Keratinocyte (primary cell): ENCODE measurements at places on chromosomes 5 and 9.

DNA sequence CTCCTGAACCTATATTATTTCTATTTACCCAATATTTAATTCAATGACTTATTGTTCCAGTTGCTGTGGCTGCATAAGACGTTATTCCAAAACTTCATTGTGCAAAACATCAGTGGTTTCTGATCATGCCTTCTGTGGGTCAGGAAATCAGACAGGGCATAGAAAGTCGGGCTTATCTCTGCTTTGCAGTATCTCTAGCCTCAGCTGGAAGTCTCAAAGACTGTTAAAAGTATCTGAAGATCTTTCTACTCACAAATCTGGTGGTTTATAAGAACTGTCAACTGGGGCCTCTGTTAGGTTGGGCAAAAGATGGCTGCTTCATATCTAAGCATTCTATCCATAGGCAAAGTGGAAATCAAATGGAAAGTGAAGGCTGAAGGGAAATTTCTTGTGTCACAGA is 687.7 kb upstream of the ARRDC3 start:
- no peak for DNase-seq

DNA sequence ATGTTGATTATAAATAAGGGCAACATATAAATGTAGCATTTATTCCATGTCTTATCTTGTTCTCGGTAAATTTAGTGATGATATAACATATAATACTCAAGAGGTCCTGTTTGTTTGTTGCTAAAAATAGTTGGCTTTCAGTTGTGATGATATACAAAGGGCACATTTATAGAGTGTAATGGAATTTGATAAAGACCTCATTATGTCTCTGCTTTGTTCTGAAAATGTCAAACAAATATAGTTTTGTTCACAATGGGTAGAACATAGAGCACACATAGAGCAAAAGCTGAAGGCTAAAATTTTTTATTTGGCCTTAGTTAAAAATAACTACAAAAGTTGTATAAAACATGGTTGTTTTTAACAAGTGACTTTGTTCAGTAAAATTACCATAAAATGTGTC is 477.1 kb upstream of the SMC2 start:
- no peak for DNase-seq

DNA sequence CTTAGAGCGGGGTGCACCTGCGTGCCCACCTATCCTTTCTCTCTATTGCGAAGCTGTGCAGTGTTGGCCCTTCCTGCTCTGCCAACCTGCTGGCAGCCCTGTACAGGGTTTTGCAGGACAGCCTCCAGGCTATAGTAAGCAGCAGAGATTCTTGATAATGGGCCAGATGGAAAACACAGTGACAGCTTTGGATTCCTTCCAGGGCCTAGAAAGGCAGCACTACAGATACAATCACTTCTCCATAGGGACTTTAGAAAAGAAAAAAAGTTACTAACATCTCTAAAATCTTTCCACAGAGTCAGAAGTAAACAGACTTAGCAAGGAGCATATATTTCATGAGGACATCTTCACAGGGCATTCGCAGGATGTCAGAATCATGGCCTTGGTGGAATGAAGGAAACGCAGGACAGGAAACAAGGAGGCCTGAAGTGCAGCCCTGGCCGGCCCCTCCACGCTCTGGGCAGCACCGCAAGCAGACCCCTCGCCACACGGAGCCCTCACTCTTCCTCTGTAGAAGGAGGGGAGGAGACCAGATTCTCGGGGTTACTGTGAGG is 172.1 kb upstream of the GAS1 start:
- no peak for DNase-seq

DNA sequence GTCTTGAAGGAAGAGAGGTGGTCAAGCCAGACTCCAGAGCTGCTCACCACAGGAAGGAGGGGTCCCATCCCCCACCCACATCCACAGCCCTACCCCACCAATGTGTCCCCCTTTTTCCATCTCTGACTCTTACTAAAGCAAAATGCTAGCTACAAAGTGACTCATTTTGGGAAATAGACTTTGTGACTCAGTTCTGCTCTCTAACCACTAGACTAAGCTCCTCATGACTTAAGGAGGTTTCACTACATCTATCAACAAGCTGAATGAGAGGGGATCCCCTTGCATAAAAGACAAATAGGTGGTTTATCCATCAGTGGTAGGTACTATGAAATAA is 35.1 kb upstream of the ADRB2 start:
- peak; percentile 77 for DNase-seq

DNA sequence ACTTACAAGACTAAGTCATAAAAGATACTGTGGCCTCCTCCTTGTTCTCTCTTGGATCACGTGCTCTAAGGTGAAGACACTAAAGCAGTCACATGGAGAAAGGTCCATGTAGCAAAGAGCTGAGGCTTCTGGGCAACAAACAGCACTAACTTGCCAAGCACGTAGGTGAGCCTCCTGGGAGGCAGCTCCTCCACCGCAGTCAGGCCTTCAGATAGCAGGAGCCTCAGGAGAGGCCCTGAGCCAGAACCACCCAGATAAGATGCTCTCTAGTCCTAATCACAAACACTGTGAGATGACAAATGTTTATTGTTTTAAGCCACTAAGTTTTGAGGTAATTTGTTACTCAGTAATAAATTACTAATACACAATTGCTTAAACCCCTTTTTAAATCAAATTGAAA is 38.0 kb downstream of the WDR41 start:
- no peak for DNase-seq

DNA sequence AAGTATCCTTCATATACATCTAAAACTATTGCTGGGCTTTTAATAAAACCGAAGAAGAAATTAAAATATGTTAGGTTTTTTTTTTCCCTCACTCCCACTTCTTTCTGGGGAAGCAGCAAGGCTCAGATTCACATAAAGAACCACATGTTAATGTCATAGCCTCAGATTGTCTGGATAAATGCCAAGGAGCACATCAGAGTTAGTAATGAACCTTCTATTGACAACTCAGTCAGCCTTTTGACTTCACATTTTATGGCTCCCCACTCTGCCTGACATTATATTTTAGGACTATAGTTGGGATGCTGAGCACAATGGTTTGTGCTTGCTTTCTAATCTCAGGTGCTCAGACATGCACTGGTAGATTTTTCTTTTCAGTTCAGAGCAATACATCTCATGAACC is 21.8 kb downstream of the DMAC1 start:
- no peak for DNase-seq

- no peak for DNase-seq
Observed at GRCh38 chr5:141883184-141883891, 5.1 kb upstream of the PCDH1 start.

GRCh38 chr5:179530069-179530998 is 20.0 kb upstream of the RUFY1 start:
- no peak for DNase-seq

GRCh38 chr5:142317753-142318152 is 7.1 kb downstream of the SPRY4 start:
- DNase-seq = no peak

GRCh38 chr9:76153902-76154629 is 240.2 kb downstream of the RFK start:
- no peak for DNase-seq

DNA sequence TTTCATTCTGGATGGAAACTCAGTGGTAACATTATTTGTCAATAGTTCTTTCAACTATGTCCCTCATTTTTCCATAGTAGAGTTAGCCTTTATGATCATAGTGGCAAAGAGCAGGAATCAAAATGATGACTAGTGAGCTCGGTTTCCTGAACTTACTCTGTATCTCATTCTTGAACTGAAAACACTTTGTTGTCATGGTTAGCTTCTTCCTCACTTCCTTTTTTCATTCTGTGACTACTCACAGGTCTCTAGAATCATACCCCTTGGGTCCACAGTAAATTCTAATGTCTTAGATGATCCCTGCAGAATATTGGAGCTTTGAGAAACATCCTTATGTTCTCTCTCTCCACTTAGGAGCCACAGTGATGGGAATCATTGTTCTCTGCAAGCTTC is 29.4 kb upstream of the RECK start:
- DNase-seq = no peak

DNA sequence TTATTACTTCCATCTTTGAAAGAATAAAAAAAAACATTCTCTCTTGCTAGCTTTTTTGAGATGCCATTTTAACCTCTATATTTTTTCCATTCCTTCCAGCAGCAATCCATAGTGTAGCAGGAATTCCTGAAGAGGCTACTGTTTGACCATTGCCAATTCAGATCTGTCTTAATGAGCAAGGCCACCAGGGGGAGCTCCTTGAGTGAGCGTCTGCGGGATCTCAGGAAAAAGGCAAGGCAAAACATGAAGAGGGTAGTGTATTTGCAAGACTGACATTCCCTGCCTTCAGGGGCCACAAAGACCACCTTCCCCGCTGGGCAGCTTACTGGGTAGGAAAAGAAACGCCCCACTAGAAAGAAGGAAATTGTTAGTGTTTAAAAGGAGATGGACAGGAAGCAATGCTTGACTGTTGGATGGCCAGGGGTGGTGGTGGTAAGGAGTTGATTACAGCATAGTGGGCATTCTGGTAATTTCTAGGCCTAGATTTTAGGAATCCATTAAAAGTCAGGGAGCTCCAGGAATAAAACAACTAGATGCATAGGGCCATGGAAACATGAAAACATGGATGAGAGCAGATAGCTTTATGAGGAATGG is 206.6 kb upstream of the HAPLN1 start:
- no peak for DNase-seq

GRCh38 chr9:127927201-127927987 is 3.2 kb downstream of the PIP5KL1 start:
- peak; percentile 52 for DNase-seq

DNA sequence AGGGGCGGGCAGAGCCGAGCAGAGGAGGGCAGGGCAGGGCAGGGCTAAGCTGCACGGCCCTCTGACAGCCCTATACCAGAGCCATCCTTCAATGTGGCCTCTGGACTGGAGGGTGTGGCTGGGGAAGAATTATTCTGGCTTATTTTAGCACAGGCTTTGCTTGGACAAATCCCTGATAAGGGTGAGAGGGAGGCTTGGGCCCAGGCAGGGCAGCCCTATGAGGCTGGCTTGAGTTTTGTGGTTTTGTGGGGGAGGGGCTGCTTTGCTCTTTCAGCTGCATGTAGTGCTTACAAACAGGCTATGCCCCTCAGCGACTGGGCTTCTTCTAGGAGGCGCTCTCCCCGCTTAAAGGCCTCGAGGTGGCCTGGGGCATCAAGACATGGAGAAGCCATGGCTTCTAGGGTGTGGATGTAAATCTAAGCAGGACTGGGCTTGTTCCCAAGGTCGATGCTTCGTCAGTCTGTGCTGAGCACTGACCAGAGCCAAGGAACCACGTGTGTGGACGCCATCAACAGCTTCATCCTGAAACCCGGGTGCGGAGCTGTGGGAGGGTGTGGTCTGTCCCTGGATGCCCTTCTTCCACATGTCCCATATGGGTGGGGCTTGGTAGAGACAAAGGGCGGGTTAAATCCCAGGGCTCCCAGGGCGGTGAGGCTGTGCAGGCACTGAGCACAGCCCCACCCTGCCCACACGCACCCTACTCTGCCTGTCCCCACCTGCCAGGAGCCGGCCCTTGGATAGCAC is 45.7 kb upstream of the IPPK start:
- DNase-seq = peak; percentile 95

- peak; percentile 9 for DNase-seq
Observed at GRCh38 chr5:136810261-136810801, 445.0 kb upstream of the TRPC7 start.

DNA sequence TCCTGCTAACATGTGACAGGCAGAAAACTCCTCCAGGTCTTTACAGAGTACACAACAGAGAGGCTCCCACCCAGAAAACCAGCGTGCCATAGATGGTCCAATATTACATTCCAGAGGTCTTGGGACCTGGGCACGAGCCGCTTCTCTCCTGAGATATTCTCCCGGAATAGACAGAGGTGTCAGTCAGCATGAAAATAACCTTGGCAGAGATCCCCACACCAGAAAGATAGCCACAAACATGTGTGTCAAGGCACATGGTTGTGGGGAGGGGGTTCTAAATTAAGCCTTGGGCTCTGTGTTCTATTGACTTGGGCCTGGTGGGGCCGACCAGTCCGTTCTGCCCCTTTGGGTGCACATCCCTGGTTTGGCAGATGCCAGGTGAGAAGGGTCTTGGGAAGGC is 78.4 kb downstream of the BOD1 start:
- DNase-seq = no peak

- DNase-seq = no peak
Observed at GRCh38 chr5:115543365-115544042, 1.1 kb downstream of the FEM1C start.

DNA sequence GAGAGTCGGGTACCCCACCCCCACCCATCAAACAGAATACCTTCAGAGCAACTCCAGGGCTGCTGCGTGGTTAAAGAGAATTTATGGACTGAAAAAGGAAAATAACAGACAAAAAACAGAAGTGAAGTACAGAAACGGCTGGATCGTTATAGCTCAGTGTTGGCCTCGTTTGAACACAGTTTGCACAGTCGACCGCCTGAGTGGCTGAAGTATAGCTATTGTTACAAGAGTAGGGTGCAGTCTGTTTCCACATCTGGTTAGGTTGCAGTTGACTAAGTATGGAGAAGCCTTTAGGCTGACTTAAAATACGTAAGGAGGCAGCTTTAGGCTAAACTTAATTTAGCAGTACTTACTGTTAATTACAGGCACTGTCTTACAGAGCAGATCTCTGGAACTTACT is 121.2 kb downstream of the GCNT1 start:
- no peak for DNase-seq

- no peak for DNase-seq
Observed at GRCh38 chr5:446883-447263, 3.9 kb downstream of the EXOC3 start.

DNA sequence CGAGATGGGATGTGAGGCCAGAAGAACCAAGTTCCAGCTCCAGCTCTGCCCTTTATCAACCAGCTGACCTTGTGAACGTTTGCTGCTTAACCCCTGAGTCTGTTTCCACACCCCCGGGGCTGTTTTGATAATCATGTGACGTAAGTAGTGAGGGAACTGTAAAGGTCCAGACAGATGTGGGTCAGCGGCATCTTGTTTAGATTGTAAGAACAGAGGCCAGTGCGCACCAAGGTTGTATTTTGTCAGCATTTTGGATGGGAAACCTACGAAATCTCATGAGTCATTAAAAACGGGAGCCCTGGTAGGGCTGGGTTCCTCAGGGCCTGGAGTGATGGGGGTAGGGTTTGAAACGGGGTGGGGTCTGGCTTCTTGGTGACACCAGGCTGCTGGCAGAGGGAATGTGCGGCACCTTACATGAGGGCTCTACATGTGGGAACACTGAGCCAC is 13.8 kb upstream of the COL15A1 start:
- no peak for DNase-seq
